ENCODE measurements at places on chromosomes 2 and 18.
A peak's percentile ranks its signal among the peaks of the same experiment; 100 is the strongest.

GRCh38 chr2:121491518-121491917 is 39.2 kb upstream of the RNU4ATAC start:
- DNase-seq: no peak

DNA sequence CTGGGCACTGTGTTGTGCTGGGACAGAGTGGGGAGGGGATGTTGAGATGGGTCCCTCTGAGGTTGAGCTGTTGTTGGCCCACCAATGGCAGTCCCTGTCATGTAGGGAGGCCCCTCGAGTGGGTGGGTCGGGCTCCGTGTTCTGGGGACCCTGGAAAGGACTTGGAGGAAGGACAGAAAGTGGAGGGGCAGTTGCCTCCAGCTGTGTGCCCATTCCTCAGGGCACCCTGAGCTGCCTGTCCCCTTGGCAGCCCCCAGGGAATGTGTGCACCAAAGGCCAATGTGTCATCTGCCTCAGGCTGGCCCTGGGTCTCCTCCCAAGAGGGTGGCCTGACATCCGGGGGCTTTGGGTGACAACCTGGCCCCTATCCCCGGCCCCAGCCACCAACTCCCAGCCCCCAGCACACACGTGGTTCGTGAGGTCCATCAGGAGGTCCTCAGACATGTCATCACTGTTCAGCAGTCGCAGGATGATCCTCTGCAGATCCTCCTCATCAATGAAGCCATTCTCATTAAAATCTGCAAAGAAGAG is 57.7 kb downstream of the CIB4 start:
- DNase-seq: no peak

DNA sequence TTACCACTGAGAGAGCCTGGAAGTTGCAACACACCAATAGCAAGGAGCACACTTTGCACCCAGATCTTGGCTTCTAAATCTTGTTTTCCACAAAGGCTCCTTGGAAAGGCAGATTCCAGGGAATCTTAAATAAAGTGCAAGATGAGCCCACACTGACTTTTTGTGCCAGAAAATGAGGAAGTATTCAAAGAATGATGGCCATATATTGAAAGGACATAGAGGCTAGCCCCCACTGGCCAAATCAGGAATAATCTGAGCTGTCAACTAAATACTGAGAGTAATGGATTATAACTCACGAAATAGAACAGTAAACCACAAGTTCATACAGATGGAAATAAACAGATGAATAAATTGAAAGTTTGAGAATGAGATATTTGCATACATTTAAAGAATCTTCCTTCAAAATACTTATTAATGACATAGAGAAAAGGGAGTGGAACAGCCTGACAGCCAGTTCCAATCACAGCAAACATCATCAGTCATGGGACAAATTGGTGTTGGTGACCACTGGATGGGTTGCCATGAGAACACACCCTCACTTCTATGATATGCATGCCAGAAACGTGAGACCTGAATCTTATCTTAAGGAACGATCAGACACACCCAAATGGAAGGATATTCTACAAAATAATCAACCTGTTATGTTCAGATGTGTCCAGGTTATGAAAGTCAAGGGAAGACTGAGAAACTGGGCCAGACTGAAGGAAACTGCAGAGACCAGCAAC is 12.2 kb upstream of the ACKR3 start:
- no peak for DNase-seq

DNA sequence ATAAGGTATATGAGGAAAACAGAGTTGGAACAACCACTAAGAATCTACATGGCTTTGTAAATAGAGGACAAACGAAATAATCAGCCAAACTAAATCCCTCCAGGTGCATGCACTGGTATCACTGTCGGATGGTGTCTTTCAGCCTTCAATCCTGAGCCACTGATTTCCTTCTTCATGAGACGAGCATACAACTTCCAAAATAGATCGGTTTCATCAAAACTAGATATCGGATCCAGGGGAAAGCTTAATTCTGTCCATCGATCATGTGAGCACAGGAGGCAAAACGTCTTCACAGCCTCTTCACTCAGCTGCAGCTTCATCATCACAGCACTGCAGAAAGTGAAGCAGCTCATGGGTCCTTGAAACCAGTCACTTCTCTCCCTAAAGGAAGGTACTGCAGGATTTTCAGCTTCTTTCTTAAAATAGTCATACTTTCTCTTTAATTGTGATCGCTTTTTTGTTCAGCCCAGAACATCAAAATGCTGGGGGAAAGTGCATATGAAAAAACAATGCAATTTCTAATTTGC is 80.5 kb downstream of the DTNB start:
- peak; percentile 19 for DNase-seq

- DNase-seq: no peak
Measured at GRCh38 chr18:49565612-49566011, 3.8 kb downstream of the LIPG start.

GRCh38 chr2:54678719-54679118 is 44.7 kb upstream of the EML6 start:
- no peak for DNase-seq

GRCh38 chr18:34224423-34225217 is at the start of gene NOL4:
NOL4 (minus strand) TSS chr18:34224913; CDS start chr18:34223253, 1,660 bp downstream.
- peak; percentile 37 for DNase-seq

GRCh38 chr2:9655441-9656269 is 24.9 kb upstream of the YWHAQ start:
- no peak for DNase-seq

DNA sequence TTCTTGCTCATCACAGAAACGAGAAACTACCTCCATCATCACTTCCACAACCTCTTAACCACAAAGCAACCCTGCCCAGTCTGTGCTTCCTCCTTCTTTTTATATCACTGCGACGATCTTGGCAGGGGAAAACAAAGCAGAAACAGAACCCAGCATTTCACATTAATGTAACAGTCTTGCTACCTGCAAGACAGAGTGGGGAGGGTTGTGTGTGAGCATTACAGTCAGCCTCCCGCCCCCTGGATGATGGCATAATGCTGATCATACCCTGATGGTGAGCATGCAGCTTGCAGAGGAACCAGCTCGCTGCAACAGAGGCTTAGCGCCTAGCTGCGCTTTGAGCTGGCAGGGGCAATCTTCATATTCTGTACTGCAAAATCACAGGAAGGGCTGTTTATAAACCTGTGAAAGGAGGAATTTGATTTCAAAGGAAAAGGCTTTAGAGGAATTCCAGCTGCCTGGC is 376.1 kb downstream of the IRS1 start:
- DNase-seq: peak; percentile 3

GRCh38 chr2:32718752-32719151 is 90.9 kb downstream of the TTC27 start:
- DNase-seq: no peak

DNA sequence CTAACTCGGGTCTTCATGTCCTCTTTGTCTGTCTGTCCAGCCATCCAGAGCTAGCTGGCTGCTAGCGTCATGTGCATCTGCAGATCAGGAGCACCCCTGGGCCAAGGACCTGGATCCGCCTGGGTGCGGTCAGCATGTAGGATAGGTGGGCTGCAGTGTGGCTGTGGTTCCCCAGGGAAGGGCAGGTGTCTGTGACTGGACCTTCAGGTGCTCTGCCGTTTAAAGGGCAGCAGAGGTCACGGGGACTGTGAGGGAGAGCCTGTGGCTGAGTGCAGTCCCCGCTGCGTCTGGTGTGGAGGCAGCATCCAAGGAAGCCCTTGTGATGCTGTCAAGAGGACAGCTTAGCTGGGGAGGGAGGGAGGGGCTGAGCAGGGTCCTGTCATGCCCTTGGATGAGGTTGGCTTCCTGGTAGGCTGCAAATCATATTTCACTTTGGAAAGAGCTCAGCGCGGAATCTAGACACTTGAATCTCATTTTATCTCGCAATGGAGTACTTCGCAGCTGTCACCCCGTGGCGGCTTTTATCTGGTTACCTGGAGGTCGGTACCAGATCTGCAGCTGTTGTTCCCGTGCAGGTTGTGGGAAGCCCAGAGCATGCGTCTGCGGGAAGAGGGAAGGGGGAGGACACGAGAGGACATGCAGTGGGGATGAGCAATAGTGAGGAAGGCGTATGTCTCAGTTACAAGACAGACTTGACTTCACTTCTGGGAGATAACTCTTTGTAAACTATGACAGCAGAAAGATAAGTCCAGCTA is 5.9 kb upstream of the RALB start:
- no peak for DNase-seq

DNA sequence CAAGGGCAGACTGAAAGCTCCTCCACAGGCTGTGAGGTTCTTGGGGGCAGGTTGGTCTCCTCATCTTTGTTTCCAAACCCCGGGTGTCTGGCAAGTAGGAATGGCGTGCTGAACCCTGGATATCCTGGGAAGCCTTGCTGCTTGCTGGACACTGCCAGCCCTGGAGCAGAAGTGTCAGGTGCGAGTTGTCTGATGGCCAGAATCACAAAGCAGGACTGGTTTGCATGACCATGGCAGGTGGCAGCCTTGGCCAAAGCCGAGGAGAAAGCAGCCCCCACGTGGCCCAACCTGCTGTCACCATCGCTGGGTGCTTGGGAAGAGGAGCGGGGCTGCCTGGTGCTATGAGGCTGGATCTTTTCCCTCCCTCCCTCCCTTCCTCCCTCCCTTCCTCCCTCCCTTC is 309.5 kb upstream of the HS6ST1 start:
- no peak for DNase-seq
